ENCODE measurements at places on chromosomes 2 and 18. TPM values are rescaled to one million over a fixed set of nuclear protein-coding genes. Genes with fewer than 3 reads are reported as not detected.

Gene DYSF
- 1.9 TPM for polyA plus RNA-seq

Gene ST8SIA5
- 0.24 TPM for polyA plus RNA-seq

Gene KIF1A
- polyA plus RNA-seq: 0.27 TPM

DNA sequence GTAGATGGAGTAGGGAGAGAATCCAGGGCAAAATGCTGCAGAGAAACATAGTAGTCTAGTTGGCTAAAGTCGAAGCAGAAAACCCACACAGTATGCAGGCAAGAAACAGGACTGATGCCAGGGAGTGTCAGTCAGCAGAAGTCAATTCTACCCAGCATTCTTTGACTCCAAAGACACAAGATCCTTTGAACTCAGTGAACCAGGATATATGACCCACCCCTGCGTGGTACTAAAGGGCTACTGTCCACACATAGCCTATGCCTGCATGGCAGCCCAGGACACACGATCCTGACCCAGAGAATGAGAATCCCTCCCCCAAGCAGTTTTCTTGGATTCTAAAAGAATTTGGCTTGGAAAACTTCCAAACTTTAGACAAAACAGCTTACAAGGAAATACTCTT is 42.5 kb downstream of the ALK start:
- DNase-seq: no peak

GRCh38 chr2:99256677-99257076 is 1.2 kb upstream of the LYG2 start:
- no peak for DNase-seq

DNA sequence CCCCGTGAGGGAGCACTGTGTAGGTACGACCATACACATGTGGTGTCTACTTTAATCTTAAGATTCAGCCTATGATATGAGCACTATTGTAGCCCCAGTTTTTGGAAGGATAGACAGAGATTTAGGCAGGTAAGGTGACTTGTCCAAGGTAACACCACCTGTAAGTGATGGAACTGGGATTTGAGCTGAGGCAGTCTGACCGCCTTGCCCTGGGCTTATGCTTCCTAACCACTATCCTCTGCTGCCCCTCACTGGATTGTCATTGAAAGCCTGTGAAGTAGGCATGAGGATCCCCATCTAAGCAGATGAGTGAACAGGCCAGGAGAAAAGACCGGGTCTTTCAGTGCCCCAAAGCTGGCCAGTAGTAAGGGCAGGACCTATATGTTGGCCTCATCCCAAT is 343.8 kb downstream of the CYRIA start:
- peak; percentile 33 for DNase-seq

GRCh38 chr18:10525371-10525691 is 496 bp upstream of the NAPG start:
- no peak for DNase-seq

DNA sequence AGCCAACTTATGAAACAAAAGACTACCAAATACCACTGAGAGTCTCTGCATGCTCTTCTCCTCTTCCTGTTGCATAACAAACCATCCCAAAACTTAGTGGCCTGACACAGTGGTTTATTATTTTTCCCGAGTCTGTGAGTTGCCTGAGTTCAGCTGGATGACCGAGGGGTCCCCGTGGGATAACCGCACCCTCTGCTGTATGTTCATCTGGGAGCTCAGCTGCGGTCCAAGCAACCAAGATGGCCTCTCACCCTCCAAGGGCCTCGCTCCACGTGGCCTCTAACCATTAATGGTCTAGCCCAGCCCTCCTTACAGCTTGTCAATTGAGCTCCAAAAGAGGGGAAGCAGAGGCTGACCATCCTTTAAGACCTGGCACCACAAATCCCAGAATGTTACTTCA is 17.1 kb downstream of the ITM2C start:
- no peak for DNase-seq

DNA sequence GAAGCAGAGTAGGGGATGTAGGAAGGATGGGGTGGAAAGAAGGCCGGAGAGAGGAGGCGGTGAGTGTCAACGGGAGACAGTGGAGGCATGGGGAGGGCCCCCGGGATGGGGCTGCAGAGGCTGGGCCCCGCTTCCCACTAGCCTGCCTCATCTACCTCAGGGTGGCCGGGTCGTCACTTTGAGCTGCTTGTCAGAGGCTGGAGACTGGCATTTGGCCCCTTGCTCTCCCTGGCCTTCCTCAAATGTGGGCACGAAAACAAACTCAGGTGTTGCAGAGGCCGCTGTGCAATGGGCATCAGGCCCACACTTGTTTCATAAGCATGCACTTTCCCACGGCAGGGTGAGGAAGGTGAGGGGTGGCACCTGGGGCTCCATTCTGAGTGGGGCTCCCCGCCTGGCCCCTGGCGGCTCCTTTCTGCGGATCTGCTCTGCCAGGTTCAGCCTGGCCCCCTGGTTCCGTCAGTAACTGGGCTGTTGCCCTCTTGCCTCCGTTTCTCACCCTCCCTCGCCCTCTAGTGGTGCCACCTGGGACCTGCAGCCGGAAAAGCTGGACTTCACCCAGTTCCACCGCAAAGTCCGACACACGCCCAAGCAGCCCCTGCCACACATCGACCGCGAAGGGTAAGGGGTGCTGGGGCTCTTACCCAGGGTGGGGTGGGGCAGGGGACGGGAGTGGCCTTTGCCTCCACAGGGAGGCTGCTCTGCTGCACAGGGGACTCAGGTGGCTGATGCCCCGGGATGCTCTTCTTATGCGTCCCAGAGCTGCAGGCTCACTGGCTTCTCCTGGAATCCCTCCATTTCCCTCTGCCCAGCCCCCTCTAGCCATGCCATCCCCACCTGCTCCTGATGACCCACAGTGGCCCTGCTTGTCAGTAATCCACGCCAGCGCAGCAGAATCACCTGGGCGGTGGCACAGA is 125.4 kb downstream of the CTIF start:
- peak; percentile 80 for DNase-seq

GRCh38 chr18:72895548-72895947 is 27.8 kb upstream of the NETO1 start:
- DNase-seq: no peak

DNA sequence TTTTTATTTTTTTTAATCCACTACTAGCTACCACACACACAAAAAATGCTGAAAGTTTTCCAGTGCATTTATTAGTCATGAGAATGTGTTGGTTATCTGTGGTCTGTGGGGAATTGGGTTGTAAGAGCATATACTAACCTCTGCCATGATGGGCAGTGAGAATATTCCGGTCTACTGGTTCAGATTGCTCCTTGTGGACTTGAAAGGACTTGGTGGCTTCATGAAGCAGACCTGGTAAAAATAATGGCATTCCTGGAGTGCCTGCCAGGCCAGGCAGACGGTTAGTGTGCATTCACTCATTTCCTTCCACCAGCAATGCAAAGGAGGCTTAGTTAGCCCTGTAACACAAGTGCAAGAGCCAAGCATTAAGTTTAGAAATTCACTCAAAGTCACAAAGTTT is 150.8 kb downstream of the THSD7B start:
- no peak for DNase-seq

- DNase-seq: no peak
Measured at GRCh38 chr2:40455661-40456060, 3.8 kb upstream of the SLC8A1 start.

- DNase-seq: no peak
Measured at GRCh38 chr18:45024357-45025088, 343.8 kb downstream of the SETBP1 start.

DNA sequence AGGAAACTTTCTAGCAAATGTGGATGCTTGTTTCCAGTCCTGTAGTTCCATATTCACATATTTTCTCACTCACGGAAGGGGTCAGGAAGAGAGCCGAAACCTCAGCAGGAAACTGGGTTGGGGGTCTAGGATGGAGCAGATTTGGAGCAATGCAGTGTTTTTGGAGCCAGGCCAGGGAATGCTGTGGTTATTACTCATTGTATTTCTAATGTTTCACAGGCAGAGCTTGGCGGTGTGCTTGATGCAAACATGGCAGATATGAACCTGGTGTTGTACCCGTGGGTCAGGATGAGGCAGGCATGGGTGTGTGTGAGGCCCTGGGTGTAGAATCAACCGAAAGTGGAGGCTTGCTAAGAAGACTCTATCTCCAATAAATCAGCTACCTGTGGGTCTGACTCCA is 34.6 kb upstream of the ACKR3 start:
- no peak for DNase-seq

GRCh38 chr2:54809819-54810218 is 86.4 kb downstream of the EML6 start:
- DNase-seq: no peak

DNA sequence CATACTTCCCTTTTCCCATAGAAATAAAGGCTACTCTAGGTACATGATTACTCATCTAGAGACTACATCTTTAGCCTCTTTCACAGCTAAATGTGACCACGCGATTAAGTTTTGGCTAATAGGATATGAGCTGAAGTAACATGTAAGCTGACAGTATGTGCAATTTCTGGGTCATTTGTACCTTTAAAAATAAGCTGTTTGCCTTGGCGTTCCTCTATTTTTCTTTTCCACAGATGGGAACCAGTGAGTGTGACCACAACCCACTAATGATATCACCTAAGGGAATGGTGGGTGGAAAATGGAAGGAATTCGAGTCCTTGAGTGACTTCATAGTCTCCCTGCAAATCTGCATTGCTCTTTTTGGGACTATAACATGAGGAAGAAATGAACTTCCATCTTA is 11.7 kb upstream of the NABP1 start:
- DNase-seq: no peak

GRCh38 chr18:74669136-74669798 is 71.6 kb downstream of the ZNF407 start:
- no peak for DNase-seq

DNA sequence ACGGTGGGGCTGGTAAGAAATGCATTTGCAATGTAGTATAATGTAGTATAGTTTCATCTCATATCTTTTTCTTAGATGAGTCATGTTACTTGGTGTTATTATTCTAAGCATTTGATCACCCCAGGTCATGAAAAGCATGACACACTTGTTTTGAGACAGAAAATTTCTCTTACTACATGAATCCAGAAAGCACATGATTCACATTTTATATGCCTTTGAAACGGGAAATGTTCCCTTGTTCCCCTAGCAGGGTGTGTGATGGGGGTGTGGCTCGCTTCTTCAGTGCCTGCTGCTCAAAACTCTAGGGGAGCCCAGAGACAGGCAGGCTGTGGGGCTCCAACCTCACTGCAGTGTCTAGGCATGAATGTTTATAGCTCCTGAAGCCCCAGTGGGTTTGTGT is 116.0 kb upstream of the RAB27B start:
- DNase-seq: no peak

DNA sequence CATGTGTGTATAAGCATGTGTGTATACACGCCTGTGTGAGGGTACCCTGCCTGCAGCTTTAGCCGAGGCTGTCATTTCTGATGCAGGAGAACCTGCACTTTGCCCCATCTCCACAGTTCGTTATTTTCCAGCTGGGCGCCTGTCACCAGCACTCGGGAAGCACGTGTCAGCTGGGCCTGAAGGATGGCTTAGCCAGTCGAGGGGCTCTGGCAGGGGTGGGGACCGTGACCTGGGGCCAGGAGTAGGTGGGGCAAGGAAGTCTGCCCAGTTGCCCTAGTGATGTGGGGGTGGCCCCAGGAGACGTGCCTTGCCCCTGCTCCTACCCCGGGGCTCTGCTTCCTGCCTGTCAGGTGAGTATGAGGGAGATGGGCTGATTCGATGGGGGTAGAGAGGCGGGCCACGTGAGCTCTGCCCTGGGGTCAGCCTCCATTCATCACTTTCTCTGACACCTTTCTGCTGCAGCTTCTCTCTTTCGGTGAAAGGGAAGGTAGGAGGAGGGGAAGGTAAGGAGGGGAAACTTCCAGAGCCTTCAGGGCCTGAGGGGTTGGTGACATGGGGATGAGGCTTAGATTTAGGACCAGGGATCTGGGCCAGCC is 130.6 kb upstream of the SKOR2 start:
- peak; percentile 27 for DNase-seq

DNA sequence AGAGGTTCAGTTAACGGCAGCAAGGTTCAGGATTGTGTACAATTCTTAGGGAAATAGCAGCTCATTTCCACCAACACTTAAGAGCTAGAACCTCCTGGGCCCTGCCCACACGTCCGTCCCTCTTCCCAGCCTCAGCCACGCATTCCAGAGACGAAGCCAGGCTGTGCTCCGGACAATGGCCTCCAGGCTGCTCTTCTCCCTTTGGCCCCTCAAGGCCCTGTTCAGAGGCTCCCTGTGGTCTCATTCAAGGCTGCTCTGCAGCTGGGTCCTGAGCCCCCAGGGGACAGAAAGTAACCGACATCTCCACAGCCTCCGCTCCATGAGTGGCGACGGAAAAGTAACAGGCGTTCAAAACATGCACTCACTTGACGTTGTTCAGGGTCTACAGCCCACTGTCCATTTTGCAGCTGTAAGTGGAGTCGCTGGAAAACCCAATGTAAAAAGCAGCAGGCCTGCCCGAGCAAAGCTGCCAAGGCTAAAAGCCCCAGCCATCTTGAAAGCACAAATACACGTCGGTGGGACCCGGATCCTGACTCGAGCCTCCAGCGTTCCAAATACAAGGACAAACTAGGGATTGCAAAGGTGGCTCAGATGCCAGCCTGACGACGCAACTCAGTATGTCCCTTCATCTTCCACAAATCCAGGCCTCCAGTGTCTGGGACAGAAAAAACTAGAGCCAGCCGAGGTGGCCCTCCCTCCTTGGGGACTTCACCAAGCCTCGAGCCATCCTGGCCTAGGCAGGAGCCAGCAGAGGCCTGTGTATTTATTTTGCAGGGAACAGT is 76.9 kb downstream of the NDUFA10 start:
- DNase-seq: no peak

DNA sequence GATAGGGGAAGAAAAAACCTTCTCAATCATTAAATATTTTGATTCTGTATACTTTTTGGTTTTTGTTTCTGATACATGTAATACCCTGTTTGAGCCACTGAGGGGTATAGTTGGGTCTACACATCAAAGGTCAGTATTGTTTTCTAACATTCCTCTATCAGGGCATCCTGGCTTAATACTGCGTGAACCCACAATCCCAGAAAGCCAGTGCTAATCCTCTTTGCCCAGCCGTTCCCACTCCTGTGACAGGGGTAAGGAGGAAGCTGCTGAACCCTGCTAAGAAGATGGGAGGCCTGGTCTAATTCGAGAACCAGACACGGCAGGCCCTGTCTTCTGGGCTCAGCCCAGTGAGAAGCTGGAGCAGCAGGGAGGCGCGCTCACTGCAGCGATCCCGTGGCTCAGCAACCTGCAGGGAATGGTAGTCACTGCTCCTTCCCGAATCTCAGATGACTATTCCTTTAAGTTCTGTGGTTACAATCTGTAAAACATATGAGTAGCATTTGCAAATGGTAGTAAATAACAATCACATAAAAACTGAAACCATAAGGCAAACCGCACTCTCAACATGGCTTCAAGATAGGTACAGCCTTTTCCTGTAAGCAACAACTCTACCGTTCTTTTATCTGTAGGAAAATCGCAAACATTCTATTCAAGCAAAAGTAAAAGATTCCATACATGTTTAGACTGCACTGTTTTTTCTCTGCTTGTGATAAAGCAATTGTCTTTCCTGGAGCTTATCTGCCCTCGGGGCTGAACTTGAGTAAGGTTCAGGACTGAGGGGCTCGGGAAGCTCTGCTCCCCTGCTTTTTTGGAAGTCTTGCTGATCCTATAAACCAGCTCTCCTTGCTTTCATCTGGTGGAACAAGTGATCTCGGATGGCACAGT is 87.0 kb downstream of the EPB41L3 start:
- DNase-seq: peak; percentile 11

DNA sequence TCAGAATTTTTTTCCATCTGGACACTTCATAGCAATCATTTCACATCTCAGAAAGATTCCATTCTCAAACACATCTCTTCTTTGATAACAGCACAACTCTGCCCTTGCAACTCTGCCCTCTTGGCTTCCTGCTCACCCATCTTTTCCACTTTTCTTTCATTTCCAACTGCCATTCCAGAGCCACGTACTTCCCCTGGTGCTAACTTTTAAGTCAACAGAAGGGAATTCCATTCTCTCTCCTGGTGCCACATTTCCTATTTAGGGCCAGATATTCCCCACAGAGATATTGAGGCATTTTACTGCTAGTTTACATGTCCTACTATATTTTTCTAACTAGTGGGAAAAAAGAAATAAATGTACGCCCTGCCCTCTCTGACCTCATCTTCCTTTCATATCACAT is 590.2 kb downstream of the ARHGAP15 start:
- DNase-seq: no peak
